DMS79 (cell line): ENCODE measurements at places on chromosomes 4 and X.

DNA sequence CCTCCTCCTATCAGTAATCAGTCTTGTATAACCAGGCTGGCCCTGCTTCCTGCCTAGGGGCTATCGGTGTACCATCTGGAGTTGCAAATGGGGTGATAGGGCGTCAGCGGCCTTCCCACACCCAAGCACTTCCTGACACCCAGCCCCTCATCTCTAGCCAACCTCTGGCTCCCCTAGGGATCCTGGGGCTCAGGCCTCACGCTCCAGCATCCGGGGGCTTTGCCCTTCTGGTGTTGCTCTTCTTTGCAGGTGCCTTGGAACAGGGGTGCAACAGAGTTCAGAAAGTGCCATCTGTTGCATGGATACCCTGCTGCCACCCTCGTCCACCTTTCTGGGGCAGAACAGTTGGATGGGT lies 4.1 kb downstream of the IL9R start:
- DNase-seq, result no peak

DNA sequence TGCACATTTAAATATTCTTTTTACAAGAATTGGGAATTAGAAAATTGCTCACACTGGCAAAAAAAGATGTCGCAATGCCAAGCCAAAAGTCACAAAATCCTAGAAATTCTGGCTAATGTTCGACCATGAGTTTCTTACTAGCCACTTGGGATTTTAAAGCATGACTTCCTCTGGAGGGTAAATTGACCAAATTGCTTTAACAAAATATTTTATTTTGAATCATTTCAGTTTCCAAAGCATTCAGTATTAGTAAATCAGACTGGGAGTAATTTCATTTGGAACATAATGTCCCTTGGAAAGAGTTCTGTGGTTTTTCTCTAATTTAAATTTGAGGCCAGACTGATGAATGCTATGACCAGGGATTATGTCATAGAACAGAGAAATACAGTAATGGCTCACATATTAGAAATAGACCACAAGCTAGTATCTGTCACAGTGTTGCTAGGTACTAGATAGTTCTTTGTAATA lies 7.6 kb upstream of the CXCL5 start:
- DNase-seq, result no peak

DNA sequence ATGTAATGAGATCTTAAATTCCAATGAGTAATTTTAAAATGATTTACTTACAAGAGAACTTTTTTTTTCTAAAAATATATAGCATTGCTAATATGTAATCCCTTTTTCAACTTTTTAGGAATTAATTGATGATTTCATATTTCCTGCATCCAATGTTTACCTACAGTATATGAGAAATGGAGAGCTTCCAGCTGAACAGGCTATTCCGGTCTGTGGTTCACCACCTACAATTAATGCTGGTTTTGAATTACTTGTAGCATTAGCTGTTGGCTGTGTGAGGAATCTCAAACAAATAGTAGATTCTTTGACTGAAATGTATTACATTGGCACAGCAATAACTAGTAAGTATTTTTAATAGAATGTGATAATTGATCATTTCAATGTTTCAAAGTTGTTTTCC lies 113.2 kb downstream of the USP9X start:
- no peak for DNase-seq

DNA sequence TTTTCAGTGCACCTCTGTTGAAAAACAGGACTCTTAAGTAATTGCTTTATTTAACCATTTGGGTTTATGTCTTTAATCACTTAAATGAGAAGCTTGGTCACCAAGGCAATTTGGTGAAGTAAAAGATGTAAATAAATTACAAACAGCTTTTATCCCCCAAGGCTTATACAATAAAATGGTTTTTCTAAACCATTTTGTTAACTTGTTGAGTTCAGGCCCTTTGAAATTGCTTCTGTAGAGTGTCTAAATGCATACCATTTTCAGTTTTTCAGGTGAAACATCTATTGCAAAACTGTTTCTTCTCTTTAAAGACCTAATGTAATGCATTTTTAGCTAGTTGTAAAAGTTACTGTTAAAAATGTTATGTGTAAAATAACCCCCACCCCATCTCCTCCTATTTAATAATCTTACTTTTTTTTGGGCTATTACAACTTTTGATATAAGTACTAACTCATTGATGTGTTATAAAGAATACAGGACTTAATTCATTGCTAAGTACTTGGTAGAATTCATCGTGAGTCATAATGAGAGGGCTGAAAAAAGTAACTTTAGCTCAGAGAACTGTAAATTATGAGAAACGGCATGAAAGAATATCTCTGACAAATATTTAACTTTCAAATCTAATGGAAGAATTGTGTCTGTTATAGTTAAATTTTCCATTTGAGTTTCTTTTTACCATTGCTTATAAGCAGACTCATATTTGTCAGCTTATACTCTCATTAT lies 4.5 kb downstream of the RAPGEF2 start:
- no peak for DNase-seq

- DNase-seq, result peak; percentile 14
These were observed 41.6 kb upstream of the ADRA2C start for GRCh38 chr4:3724319-3725231.

GRCh38 chr4:21900211-21900610 lies 48.4 kb downstream of the KCNIP4 start:
- DNase-seq, result no peak

DNA sequence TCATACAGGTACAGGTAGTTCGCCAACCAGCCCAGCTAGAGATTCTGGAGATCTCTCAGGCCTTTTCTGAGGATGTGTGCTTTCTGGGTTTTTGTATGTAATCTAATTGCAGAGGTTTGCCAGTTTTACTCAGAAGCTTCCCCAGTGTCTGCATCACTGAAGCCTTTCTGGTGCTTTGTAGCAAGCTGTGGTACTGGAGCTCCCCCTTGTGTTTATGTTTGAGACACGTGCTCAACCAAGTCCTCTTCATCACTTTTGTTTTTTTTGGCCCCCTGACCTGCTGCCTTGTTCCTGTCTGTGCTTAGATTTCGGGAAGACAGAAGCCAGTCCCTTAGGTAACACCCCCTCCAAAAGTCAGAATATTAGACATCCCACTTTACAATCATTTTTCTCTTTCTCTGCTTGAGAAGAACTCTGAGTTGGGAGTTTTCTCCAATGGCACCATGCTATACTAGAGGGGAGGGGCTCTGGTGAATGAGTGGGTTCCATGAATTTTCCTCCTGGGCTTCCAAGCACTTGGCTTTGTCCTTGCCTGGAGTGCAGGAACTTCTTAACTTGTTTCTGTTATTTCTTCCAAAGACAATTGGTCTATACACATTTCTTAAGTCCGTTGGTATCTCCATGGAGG lies 128.4 kb upstream of the TBC1D9 start:
- DNase-seq, result no peak

- no peak for DNase-seq
These were observed 24.0 kb upstream of the SNCA start for GRCh38 chr4:89860971-89861370.

- DNase-seq, result no peak
These were observed 67.3 kb upstream of the LHFPL1 start for GRCh38 chrX:112746812-112747595.

GRCh38 chr4:73707918-73708577 lies 32.3 kb upstream of the CXCL8 start:
- no peak for DNase-seq

DNA sequence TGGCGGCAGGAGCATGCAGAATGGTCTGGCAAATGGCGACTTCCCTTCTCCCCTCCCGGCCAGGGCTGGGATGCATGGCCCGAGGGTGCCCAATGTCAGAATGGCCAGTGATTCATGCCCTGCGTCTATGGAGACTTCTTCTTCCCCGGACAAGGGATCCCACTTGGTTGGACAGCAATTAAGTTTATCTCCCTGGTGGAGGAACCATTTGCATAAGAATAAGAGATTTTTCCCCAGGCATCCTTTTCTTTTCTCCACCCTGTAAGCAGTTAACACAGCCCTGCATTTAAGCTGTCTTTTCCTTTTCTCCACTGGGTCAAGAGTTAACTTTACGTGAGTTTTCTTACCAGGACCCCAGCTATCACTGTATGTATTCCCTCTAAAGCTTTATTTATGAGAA lies 856.6 kb downstream of the GLUD2 start:
- no peak for DNase-seq

GRCh38 chr4:168854350-168854921 lies 155.6 kb downstream of the CBR4 start:
- DNase-seq, result no peak

DNA sequence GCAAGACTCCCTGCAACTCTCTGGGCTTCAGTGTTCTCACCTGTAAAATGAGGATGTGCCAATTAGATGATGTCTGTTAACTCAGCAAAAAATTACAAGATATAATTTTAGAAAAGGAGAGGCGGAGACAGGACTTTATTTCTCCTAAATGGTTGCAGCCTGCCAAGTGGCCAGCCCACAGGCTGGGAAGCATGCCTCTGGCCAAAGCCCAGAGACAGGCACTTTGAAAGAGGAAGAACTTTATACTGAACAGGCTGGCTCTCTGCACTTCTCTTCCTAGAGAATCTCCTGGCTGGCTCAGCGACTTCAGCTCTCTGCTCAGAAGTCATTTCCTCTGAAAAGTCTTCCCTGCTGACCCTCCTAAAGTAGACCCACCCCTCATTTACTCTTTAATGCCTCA lies 3.7 kb downstream of the PRDM5 start:
- no peak for DNase-seq

DNA sequence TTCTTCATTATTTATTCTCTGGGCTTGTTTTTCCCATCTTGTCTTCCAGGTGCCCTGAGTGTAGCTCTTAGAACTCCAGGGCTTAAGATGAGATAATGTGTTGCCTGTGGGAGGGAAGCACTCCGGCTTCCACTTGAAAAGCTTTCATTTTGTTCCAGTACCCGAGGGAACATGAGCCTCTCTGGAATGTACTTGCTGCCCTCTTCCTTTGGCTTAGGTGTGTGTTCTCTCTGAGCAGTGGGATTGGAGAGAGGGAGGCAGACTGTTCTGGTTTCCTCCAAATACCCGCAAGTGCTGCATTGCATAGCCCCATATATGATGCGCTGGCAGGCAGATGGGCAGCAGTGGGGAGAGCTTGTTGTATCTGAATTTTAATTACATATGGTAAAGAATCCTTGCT lies 861 bp upstream of the DTHD1 start:
- DNase-seq, result no peak

DNA sequence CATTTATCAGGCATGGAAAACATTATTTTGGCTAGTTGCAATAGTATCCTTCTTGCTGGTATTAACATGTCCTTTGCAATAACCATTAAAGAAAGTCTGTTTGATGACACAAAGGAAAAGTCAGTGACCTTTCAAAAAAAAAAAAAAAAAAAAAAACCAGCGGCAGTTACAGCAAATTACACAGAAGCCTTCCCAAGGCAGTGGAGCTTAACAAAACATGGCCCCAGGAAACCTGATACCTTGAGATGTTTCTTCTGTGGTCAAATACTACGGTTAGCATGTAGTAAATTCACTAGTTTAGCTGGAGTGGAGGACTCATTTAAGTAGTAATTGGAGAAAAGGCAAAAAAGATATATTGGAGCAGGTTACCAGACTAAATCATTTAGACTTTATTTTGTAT lies 359.1 kb downstream of the DACH2 start:
- DNase-seq, result no peak

DNA sequence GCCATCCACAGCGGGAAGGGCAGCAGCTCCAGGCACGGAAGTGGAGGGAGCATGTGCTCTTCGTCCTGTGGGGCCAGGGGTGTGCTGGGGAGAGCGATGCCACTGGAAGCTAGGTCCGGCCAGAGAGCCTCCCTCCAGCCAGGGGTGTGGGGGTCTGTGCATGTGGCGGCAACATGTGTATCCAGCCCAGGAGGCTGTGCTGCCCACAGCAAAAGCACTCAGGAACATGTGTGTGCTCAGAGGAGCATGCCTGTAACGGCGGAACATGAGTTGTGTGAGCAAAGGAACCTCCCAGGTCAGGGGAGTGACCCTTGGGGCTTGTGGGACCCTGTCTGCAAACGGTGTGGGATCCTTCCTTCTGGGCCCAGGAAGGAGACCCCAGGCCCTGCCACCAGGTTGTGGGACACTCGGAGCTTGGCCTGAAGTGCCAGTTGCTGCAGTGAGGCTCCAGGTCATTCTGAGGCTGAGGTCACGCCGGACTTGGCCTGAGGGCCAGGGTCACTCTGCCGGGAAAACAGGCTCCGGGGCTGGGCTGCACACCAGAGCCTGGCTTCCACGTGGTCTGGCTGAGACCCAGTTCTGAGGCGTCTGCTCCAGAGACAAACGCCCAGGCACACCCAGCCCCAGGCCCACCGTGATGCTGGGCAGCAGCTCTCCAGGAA lies 37.2 kb downstream of the CPLX1 start:
- no peak for DNase-seq

DNA sequence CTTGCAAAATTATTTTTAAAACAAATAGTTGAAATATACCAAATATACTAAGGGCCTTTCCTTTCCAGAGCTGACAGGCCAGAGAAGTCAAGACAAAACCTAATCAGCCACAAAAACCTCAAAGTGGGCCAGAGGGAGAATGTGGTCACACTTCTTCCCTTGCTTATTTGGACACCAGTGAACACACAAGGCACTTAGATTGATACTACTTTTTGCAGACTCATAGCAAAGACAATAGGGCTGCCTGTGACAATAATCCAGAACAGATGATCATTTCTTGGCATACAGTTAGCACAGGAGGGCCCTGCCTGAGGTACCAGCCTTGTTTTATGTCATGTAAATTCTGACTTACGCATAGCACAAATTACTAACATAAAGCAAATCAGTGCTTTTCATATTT lies 215.7 kb upstream of the NEIL3 start:
- no peak for DNase-seq

DNA sequence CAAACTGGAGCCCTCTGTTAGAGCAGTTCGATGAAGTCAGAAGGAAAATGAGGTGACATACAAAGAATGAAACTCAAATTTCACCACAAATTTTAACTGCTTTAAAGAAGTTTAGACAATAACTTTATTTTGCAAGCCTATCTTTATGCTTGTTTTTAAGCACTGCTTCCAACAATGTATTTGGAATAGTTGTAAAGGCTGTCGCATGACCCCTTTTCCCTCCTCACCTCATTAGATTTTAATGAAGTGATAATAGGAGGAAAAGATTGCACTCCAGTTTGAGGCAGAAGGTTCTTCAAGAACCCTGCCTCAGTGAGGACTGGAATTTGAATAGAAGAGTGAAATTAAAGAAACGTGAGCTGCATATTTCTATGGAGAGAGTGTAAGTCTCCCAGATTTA lies 386.1 kb upstream of the NR3C2 start:
- DNase-seq, result no peak

DNA sequence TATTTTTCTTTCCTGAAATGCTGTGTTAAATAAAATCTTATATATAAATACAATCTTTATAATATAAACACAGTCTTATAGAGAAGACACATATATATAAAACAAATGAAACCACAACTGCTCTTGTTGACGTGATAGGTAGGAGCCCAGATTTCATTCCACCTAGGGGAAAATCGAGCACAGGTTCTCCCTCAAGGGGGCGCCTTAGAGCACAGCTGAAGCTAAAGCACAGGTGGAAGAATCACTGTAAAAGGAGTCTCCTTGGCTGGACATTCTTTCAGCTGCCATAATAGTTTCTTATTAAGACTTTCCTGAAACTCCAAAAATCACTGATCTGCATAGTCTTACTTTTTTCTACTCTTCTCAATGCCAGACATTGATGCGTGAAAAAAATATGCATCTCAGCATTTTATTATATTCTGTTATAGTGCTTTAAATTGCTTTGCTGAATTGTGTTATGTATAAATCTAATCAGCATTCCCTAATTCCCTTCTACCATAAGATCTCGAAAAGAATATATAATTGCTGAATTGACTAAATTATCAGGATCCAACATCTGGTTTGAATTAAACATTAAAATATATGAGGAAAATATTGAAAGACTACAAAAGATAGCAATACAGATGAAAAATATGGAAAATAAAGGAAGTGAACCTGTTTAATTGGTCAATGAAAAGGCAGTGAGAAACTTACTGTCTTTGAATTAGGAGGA lies 25.5 kb upstream of the RXFP1 start:
- no peak for DNase-seq
